Thyroid gland (tissue), 4 donors: ENCODE measurements at places on chromosomes 1 and 21.

- no peak overlapping the region for H3K27ac ChIP-seq
- DNase-seq, result no peak
- H3K4me1 ChIP-seq, result no peaks in the 10 kb centered on the region
- H3K27me3 ChIP-seq, result no peaks in the 10 kb centered on the region
Observed at GRCh38 chr1:89810302-89810701, 10.5 kb upstream of the LRRC8D start.

DNA sequence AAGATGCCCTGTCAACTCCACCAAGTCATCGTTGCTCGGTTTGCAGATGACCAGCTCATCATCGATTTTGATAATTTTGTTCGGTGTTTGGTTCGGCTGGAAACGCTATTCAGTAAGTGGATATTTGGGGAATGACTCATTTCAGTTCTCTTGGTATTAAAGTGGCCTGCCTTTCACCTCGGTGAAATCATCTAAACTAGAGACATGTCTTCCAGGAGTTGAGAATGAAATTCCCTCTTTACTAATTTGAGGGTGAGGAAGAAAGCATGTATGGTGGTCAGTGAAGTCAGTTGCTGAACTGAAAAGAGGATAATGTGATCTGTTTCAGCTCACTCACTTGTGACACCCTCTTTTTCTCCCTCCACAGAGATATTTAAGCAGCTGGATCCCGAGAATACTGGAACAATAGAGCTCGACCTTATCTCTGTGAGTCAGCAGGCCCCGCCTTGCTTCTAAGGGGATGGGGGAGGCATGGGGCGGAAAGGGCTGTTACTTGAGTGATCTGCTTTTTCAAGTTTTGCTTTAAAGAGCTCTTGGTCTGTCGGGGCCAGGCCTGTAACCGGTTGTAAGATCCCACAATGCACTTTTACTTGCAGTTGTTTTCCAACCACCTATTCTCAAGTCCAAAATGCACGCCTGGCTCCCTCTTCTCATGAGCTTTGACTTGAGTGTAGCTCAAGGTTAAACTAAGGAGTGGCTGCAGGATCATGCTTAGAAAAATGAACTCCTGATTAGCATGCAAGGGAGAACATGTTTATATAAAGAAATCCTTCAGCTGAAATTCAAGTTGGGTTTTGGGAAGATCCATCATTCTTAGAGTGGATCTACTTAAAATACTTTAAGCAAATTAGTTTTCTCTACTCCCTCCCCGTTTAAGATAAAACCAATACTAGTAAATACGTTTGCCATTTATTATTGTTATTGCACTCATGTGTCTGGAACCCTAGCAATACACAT is 59.8 kb downstream of the CAPN2 start:
- peak; percentile 91 for DNase-seq
- no peak overlapping the region for H3K4me3 ChIP-seq
- H3K27ac ChIP-seq, result peak overlapping the region; percentile 83
- H3K4me1 ChIP-seq, result peaks cover 20% of the 10 kb centered on the region
- no peaks in the 10 kb centered on the region for H3K27me3 ChIP-seq
- peaks cover 10% of the 10 kb centered on the region for H3K36me3 ChIP-seq

DNA sequence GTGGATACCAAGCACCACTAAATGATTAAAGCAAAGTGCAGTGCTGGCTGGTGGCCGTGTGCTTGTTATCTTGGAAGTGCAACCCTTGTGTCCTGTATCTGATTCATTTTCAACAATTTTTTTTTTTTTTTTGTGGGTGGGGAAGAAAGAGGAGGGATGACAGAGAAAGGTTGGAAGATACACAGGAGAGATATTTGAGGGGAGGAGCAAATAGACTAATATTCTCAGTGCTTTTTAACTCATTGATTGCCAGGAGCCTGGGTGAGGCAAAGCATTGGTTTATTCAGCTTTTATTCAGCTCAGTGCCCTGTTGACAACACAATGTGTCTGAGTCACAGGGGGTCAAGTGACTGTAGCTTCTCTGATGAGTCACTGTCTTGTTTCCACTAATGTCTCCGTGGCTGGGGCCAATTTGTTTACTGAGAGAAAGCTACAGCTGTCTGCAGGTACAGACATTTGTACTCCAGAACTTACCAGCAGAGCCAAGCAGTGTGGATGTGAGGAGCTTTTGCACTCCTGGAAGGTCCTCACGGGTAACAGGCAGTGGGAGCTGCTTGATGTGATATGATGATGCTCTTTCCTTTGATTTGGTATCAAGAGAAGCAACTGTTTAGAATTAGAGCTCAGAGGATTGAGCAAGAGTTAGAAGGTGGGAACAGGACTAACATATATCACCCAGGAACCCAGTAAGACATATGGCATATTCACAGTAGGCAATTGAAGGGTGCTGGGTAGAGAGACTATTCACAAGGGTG is 23.6 kb upstream of the DNM3 start:
- DNase-seq, result no peak
- H3K36me3 ChIP-seq, result no peaks in the 10 kb centered on the region
- H3K4me1 ChIP-seq, result peaks cover 14% of the 10 kb centered on the region
- H3K27ac ChIP-seq, result no peak overlapping the region

GRCh38 chr1:11417162-11417561 is 61.8 kb upstream of the DISP3 start:
- H3K27ac ChIP-seq, result no peak overlapping the region
- H3K36me3 ChIP-seq, result no peaks in the 10 kb centered on the region
- H3K4me3 ChIP-seq, result no peak overlapping the region
- no peaks in the 10 kb centered on the region for H3K27me3 ChIP-seq

- H3K27me3 ChIP-seq, result no peaks in the 10 kb centered on the region
- no peaks in the 10 kb centered on the region for H3K4me1 ChIP-seq
- no peaks in the 10 kb centered on the region for H3K36me3 ChIP-seq
Observed at GRCh38 chr1:177130451-177130945, 34.0 kb downstream of the ASTN1 start.

GRCh38 chr1:29893046-29893723 is 656.9 kb downstream of the PTPRU start:
- no peaks in the 10 kb centered on the region for H3K4me1 ChIP-seq
- no peaks in the 10 kb centered on the region for H3K27me3 ChIP-seq
- H3K4me3 ChIP-seq, result no peak overlapping the region
- DNase-seq, result no peak
- H3K36me3 ChIP-seq, result no peaks in the 10 kb centered on the region

DNA sequence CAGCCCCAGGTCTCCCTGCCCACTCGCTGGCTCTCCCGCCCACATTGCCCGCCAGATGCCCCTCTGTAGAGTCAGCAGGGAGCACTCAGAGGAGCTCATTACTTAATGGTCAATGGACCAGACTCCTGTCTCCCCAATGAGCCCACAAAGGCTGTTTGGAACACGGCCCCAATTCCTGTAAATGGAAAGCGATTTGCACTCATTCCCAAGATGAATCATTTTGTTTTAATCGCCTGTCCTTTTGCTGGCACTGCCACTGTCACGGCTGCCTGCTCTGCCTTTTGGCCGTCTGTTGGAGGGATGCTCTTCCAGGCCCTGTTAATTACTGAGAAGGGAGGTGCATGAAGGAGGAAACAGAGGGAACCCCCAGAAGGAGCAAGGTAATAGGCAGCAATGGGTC is 44.8 kb upstream of the ATP2B4 start:
- no peaks in the 10 kb centered on the region for H3K4me1 ChIP-seq
- no peak overlapping the region for H3K4me3 ChIP-seq
- no peaks in the 10 kb centered on the region for H3K27me3 ChIP-seq
- peak overlapping the region; percentile 36 for H3K27ac ChIP-seq

- H3K27me3 ChIP-seq, result no peaks in the 10 kb centered on the region
- H3K4me3 ChIP-seq, result no peak overlapping the region
- no peak for DNase-seq
- H3K4me1 ChIP-seq, result no peaks in the 10 kb centered on the region
- H3K27ac ChIP-seq, result no peak overlapping the region
Observed at GRCh38 chr1:210132582-210132981, 100.0 kb upstream of the SERTAD4 start.

DNA sequence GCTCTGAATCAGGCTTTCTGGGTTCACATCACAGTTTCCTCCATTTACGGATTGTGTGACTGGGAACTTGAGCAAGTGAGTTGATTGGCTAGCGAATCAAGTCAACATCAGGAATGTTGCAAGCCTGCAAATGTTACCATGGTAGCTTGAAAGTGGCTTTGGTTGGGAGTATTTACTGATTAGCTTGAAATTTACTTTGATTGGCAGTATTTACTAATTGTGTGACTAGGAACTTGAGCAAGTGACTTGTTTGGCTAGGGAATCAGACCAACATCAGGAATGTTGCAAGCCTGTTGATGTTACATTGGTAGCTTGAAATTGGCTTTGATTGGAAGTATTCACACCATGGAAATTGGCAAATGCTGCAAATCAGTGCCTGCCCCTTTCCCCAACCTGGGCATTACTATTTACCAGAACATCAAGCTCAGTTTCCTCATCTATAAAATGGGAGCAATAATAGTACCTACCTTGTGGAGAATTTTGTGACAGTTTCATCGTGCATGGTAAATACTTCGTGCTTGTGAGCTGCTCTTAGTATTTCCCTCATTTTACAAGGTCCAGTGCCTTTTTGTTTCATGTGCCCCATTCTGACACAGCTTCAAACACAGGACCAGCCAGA is 23.1 kb upstream of the B3GALNT2 start:
- no peaks in the 10 kb centered on the region for H3K4me1 ChIP-seq
- no peaks in the 10 kb centered on the region for H3K36me3 ChIP-seq
- no peaks in the 10 kb centered on the region for H3K27me3 ChIP-seq
- DNase-seq, result no peak
- H3K27ac ChIP-seq, result no peak overlapping the region
- H3K4me3 ChIP-seq, result no peak overlapping the region

DNA sequence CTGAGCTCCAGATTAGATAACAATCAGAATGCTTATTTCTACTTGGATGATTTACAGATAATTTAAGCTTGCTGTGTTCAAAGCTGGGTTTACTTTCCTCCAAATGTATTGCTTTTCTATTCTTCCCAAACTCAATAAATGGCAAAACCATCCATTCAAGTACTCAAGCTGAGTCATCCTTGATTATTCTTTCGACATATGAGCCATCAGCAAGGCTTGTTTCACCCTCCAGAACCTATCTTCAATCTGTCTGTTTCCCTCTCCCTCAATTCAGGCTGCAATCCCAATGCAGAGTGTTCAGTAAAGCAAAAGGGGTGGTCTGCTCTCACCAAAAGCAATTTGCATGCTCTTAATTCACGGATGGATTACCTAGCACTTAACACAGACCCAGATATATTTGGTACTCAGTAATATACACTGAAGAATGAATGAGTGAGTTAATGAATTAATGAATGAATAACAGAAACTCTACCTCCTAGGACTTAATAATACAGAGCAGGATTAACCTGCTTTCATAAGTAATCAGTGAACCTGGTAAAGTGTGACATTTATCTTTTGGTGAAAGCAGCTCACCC is 41.9 kb downstream of the DDR2 start:
- H3K4me3 ChIP-seq, result no peak overlapping the region
- H3K27me3 ChIP-seq, result no peaks in the 10 kb centered on the region
- H3K4me1 ChIP-seq, result no peaks in the 10 kb centered on the region
- no peaks in the 10 kb centered on the region for H3K36me3 ChIP-seq
- no peak for DNase-seq
- no peak overlapping the region for H3K27ac ChIP-seq

DNA sequence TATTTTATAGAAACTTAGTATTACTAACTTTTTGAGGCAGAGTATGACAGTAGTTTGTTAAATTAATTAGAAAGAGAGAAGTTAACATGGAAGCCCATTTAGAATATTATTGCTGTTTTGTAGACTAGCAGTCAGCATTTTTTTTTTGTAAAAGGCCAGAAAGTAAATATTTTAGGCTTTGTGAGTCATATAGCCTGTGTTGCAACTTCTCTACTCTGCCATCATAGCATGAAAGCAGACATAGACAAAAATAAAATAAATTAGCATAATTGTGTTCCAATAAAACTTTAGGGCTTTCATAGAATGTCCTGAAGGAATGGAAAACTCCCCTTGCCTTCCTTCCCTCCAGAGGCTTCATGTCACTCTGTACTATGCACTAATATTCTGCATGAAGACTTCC is 12.3 kb upstream of the RGS4 start:
- H3K4me1 ChIP-seq, result peaks cover 7% of the 10 kb centered on the region
- H3K36me3 ChIP-seq, result no peaks in the 10 kb centered on the region
- no peak overlapping the region for H3K4me3 ChIP-seq
- H3K27me3 ChIP-seq, result no peaks in the 10 kb centered on the region
- no peak overlapping the region for H3K27ac ChIP-seq

DNA sequence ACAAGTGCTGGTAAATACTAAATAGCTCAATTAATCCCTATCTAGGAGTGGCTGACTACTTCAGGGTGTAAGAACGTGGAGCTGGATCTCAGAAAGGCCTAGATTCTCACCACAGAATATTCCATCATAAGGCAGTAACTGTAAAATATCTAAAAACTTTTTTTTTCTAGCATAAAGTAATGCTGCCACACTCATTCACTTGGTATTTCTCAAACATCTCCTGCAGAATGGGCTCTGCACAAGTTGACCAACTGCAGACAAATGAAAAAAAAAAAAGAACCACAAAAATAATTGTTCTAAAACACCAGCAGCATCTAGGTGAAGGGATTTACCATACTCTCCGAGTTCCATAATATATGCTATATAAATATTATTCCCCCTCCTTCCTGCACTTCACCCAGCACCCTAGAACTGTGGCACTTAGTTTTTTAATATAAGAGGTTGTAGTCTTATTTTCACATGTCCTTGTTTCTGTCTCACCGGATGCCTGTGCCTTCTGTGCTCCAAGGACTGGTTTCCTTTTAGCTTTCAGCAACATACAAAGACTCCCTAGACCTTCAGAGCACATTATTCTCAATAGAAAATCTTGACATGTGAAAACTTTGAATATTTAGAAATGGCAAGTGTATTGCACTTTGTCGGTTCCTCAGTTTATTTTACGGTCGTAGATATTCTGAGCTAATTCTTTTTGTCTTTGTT is 8.9 kb downstream of the VSIG8 start:
- no peak for DNase-seq
- H3K4me3 ChIP-seq, result peak overlapping the region; percentile 48
- H3K36me3 ChIP-seq, result no peaks in the 10 kb centered on the region
- peak overlapping the region; percentile 98 for H3K27ac ChIP-seq

- H3K4me1 ChIP-seq, result peaks cover 38% of the 10 kb centered on the region
- DNase-seq, result no peak
- no peaks in the 10 kb centered on the region for H3K27me3 ChIP-seq
- no peaks in the 10 kb centered on the region for H3K36me3 ChIP-seq
Observed at GRCh38 chr1:116322752-116323405, 50.2 kb upstream of the ATP1A1 start.

- no peaks in the 10 kb centered on the region for H3K4me1 ChIP-seq
- no peak overlapping the region for H3K27ac ChIP-seq
- no peaks in the 10 kb centered on the region for H3K27me3 ChIP-seq
Observed at GRCh38 chr1:207971331-207972219, 60.6 kb upstream of the CD34 start.
